T-helper 2 cell (primary cell): ENCODE measurements at places on chromosomes 6 and 20.

DNA sequence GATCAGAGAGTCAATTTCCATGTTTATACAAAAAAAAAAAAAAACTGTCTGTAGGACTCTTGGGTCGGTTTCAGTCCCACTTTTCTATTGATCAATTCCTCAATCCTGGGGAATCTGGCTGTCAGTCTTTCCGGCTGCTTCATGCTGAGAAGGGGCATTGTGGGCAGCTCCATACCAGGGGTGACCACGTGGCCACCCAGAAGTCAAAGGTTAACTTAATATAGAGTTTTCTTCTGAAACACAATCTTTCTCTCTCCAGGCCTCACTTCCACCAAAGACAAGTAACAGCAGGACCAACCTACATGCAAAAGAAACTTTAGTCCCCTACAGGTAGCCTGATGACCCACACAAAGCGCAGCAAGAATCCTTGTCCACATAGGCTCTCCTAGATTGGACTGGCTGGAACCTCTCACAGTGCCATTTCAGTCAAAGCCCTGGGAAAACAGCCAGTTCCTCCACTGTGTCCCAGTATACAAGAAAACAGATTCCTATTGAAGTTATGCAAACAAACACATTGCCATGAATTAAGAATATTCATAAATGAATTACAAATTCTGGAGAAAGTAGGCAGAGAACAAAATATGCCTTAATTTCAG lies 18.5 kb upstream of the SERPINB9 start:
- DNase-seq = no peak

- no peak for DNase-seq
Observed at GRCh38 chr6:108903796-108904195, 55.6 kb downstream of the ARMC2 start.

DNA sequence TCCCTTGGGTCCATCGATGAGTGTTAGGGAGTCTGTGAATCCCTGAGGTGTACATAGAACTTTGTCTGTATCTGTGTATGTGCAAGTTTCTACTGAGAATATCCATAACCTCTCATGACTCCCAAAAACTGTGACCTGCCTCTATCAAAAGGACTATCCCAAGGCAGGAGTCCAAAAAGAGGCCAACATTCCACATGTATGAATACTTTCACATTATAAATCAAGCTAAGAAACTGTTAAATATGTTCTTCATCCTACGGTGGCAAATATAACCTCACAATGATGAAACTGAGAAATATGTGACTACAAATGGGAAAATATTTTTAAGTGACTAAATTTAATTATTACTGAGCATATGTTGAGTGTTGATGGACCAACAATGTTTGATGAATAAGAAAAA lies 16.1 kb upstream of the STX11 start:
- no peak for DNase-seq

DNA sequence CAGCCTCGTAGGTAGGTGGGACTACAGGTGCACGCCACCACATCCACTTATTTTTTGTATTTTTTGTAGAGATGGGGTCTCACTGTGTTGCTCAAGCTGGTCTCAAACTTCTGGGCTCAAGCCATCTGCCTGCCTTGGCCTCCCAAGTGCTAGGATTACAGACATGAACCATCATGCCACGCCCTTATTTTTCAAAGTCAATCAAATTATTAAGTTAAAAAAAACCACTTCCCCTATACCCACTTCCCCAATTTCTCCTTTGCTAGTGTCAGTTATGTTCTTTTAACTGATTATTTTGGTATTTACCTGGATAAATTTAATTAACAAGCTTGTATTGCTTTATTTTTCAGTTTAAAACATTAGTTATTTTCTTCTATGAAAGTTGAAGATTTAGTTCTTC lies 49.6 kb downstream of the RIOK1 start:
- DNase-seq = no peak

DNA sequence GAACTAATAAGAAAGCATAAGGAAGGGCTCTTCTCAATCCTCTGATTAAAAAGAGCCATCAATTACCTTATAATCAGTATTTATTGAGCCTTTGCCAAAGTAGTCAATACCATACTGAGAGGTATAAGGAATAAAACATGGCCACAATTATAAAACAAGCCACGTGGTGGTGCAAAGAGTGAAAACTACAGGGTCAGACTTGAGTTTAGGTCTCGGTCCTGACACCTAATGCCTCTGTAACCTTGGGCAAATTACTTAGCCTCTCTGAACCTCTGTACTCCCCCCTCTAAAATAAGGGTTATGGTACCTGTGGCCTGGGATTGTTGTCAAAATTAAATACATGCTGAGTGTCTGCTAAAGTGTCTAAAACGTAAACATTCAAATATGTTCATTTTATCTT lies 11.8 kb downstream of the TRIM10 start:
- DNase-seq = no peak

GRCh38 chr6:54881067-54881730 lies 34.6 kb downstream of the FAM83B start:
- DNase-seq = no peak

- no peak for DNase-seq
Observed at GRCh38 chr6:129432738-129433137, 277.2 kb downstream of the ARHGAP18 start.

DNA sequence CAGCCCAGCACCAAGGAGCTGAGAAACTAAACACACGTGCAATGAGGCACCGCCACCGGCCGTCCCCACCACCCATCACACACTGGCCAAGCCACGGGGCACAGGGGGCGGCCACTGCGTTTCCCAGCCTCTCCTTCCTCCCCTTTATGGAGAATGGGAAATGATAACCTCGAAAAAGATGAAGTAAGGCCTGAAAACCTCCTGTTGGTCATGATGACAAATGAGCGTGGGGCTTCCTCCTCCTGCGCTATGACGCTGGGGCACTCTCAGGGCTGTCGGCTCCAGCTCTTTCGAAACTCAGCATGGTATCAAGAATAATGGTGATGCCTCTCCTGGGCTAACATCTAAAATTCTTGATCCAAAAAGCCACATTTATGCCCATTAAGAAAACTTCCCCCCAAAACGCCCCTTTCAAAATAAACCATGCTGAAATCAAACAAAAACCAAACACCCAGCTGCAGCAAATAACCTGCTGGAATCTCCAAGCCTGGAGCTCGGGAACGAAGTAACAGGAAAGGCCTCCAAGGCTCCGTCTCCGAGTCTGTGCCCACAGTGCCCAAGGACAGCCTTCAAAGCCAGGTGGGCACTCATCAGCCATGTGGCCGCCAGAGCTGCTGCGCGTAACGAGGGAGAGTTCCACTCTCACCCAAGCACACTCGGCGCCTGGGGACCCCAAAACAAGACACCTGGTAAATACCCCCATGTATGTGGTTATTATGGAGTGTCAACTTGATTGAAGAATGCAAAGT lies 50.0 kb downstream of the TAF4 start:
- DNase-seq = no peak

DNA sequence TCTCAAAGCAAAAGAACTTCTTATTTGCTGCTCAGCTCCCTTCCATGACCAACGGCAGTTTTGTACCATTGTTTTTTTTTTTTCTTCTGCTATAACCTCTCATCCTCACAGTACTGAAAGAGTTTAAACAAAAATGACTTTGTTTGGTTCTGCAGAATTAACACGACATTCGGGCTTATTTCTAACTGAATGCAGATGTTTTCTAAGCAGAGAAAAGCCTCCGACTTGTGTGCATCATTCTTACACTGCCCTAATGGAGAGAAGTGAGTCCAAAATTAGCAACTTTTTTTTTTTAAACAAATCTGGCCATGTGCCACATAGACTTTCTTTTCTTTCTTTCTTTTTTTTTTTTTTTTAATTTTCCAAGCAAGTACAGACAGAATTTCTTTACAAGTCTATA lies 382.7 kb downstream of the HDGFL1 start:
- no peak for DNase-seq

DNA sequence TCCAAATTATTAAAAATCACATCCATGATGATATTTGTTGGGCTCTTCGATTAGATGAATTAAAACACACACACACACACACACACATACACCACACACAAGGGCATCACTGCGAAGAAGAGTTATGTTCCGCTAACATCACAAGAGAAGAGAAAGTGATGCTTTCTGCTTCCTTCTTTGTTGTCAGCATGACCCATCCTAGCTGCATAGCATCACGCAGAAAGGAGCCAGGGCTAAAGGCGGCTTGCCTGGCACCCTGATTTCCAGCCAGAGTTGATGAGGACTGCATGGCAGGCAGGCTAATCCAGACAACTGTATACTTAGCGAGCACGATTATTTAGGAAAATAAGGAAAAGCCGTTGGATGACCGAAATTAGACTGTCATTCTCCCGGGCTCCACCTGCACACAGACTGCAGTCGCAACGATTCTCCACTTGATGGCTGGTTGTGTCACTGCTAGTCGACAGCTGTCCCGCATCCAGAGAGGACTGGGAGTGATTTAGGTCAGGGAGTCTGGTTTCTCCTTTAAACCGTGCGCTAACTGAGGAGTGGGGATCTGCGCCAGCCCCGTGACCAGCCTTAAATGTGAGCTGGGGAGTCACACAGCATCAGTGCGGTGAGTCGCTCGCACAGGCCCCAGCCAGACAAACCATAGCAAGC lies 70.6 kb upstream of the SOX4 start:
- no peak for DNase-seq

DNA sequence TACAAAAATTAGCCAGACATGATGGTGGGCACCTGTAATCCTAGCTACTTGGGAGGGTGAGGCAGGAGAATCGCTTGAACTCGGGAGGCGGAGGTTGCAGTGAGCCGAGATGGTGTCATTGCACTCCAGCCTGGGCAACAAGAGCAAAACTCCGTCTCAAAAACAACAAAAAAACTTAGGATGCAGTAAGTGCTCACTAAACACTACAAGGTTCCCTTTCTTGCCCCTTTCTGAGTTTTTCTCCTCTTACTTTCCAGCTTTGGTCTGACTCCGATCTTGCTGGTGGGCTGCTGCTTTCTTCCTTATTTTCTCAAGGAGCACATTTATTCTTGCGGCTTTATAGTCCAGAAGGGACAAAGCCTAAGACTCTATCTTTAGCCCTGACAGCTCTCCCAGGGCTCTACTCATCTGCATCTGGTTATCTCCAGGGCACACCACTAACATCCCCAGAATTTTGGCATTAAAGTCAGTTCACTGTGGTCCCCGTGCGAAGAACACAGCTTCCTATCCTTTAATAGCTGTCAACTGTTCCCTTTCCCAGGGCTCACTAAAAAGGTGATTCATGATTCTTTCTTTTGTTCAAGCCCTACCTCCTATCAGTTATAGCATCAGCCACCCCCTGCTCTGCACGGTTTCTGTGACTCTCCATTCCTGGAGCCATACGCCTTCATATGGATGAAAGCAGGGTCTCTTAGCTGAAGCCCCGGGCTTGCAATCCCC lies 17.1 kb upstream of the RPN2 start:
- DNase-seq = no peak

GRCh38 chr6:113049190-113049589 lies 702.1 kb downstream of the RFPL4B start:
- DNase-seq = no peak

DNA sequence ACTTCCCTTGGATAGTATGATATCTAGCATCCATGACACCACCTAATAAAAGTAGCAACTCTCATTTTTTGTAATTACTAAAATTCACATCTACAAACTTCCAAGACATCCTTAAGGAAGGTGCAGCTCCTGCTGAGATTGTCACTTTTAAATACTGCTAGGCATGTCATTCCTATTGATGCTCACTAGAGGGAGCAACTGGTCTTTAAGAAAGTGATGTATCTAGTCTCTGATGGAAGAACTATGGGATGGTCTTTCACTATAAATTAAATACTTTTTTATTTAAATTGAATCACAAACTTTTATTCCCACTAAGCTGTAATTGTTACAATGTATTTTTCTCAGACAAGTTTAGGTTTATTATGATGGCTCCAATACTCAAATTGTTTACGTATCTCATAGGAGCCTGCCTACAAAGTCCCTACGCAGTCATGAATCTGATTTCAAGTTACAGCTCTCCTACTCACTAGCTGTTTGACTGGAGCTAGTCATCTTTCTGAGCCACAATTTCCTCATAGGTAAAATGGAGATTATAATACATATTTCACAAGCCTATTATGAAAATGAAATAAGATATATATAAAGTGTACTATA lies 8.1 kb upstream of the TSPYL1 start:
- DNase-seq = peak; percentile 20

GRCh38 chr20:49526056-49526455 lies 41.9 kb downstream of the PTGIS start:
- DNase-seq = no peak
